Right ventricle myocardium superior (tissue), 1 donor: ENCODE measurements at places on chromosomes 6 and 20. TPM values are rescaled to one million over a fixed set of nuclear protein-coding genes. Genes with fewer than 3 reads are reported as not detected.

- peak; percentile 69 for DNase-seq
These were observed 47.1 kb upstream of the ENTPD6 start for GRCh38 chr20:25148181-25148981.

GRCh38 chr6:45469663-45470062 is 91.9 kb upstream of the SUPT3H start:
- DNase-seq, result no peak

DNA sequence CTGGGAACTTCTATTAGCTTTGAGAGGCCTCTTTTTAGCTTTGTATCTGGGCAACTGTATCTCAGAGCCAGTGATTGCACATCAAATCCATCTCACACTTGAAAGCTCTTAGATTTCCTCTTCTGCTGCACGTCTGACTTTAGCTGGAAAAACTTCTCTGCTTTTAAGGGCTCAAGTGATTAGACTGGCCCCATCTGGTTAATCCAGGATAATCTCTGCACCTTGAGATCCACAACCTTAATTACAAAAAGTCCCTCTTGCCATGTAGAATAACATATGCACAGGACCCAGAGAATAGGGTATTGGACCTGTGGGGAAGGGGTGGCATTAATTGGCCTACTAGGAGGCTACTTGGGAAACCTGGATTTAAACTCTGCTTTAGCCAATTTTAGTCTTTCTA is 24.2 kb downstream of the KLHL31 start:
- DNase-seq, result no peak

- DNase-seq, result no peak
These were observed 657.7 kb upstream of the CITED2 start for GRCh38 chr6:140032189-140032588.

DNA sequence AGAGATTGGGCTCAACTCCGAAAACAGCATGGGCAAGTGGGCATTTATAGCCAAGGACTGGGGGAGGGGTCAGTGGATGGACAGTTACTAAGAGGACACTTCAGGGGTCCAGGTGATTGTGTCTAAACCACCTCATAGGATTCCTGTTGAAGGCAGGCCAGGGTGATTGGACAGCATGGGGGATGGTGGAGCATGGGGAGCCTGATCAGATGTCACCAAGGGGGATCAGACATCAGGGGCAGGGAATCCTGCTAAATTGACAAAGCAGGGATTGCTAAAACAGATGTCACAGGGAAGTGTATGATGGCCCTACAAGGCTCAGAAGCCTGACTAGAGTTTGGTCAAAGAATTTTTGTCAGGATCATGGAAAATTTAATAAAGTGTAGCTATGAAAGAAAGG is 2.4 kb upstream of the PYGB start:
- no peak for DNase-seq

DNA sequence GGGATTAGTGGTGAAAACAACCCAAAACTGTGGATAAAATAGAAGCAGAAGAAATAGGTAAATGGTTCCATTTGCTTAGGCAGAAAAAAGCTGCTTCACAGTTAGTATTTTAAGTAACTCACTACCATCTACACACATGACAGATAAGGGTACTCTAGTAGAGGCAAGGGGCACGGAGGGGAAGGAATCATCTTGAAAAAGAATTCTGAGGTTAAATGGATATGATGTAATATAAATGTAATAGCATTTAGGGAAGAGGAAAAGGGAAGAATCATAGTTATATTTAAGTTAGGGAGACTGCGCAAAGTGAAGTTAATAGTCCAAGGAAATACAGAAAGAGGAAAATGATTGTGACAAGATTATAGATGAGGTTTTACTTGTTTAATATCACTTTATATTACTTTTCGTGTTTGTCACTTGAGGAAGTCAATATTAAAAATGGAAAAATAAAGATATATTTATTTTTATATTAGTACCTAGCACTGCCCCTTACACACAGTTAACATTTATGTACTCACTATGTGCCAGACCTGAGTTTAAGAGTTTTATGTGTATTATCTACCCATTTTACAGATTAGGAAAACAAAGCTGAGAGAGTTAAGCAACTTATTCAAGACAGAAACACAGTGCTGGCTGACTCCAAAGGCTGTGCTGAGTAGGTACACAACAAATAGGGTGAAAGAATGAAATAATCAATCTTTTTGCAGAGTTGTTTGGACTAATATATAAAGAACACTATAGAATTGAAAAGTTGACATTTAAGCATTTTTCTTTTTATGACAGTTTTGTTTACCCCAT is 128.1 kb downstream of the REV3L start:
- DNase-seq, result no peak

- DNase-seq, result no peak
These were observed 221.7 kb upstream of the MARCKS start for GRCh38 chr6:113635222-113635986.

The PDE10A gene
- total RNA-seq, result 11.6 TPM

The MICB gene
- total RNA-seq, result 1.3 TPM
